Stimulated activated CD4-positive, alpha-beta T cell treated with anti-CD3 and anti-CD28 coated beads, Interleukin-1b, Interleukin-23, amount 100 ng/mL, for 1 hour (primary cell): ENCODE measurements at places on chromosomes 4 and X.

- DNase-seq, result no peak
Measured at GRCh38 chr4:25834411-25835107, 28.2 kb downstream of the SEL1L3 start.

DNA sequence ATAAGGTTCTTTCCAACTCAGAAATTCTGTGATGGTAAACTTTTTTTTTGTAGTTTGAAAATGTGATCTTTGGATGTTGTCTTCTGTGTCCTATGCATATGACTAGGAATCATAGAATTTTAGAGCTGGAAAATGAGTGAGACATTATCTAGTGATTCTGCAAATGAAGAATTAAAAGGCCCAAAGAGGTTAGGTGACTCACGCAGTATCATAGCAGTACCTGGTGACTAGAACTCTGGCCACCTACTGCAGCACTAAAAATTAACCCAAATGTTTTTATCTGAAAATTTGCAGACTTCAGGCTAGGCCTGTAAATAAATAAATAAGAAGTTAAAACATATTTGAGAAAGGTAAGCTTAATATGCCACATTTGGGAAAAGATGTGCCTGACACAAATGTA, 52.8 kb downstream of the NFKB1 start:
- no peak for DNase-seq

GRCh38 chr4:170804930-170805329, 715.2 kb upstream of the AADAT start:
- DNase-seq, result no peak

DNA sequence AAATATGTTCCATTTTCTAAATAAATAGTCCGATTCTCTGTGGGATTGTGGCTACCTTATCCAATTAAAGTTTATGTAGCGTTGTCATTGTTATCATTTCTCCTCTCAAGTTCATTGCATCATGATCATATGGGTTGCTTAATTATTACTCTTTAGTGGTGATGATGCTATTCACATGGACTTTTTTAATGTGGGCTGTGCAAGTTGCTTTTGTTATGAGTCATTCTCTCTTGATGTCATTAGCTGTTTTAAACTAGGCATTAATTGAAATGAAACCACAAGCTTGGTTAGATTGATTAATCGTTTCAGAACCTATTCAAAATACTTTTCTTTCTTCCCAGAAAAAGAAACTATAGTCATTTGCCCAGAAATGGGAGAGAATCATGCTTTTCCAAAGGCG, 38.2 kb downstream of the NHS start:
- DNase-seq, result no peak

DNA sequence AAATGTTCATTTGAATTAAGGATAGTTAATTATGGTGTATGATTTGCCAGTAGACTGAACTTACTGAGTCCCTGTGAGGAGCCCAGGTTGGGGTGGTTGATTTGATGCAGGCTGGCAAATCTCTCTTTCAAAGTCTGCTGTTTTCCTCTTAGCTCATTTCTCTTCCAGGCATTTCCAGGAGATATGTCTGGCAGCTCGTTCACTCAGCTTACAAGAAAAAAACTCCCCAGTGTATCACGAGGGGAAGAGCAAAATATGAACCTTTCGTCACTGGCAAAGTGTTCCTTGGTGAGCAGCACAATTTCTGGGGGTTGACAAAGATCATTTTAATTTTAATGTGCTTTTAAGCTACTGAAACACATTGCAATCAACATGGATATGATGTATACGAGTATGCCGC, 244.2 kb downstream of the CBLL2 start:
- no peak for DNase-seq

GRCh38 chr4:140952717-140953116, 180.6 kb downstream of the RNF150 start:
- DNase-seq, result no peak

GRCh38 chr4:46081674-46082073, 42.2 kb downstream of the GABRG1 start:
- DNase-seq, result no peak

- no peak for DNase-seq
Measured at GRCh38 chrX:148609515-148610327, 109.3 kb downstream of the AFF2 start.

- no peak for DNase-seq
Measured at GRCh38 chr4:114034189-114034588, 54.7 kb upstream of the ARSJ start.

- no peak for DNase-seq
Measured at GRCh38 chr4:76665153-76665552, 230.1 kb downstream of the SHROOM3 start.

DNA sequence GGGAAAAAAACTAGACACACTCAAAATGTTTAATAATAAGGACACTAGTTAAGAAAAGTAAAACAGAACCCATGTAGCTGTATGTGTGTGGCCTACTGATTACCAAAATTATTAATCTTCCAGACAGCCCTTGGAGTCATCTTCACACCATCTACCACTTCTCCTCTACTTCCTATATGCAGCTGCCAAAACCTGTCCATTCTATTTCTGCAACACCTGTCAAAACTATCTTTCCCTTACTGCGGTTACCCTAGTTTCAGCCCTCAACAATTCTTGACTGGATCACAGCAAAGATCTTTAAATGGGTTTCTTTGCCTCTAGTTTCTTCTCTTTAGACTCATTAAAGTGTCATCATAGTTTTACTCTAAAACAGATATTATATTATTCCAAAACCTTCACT, 72.6 kb downstream of the GPR82 start:
- DNase-seq, result no peak

DNA sequence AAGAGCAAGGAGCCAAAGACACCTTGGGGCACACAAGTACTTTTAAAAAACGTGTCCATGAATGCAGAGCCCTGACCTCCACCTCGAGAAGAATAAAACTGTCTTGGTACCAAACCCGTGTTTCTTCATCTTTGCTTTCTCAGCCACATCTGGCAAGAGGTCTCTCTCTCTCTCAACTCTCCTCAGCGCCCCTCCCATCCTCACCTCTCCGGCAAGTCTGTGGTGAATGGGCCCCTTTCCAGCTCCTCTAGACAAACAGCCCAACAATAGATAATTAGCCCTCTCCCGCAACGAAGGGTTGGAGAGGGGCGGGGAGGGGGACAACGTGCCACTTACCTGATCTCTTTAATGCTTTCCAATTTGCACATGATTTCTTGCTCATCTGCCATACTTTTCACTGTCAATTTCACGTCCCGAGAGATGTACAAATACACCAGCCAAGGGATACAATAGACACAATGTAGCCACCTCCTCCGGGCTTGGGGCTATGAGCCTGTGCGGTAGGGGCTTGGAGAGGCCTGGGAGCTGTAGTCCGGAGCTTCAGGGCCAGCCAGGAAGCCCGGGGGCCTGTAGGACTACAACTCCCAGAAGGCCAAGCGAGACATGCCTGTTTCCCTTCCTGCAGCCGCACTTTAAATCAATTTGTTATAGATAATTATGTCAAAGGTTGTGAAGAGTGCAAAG, at the start of gene ZC4H2:
ZC4H2 (minus strand) TSS at position 462 of the 684 bp plus-strand sequence; CDS start at position 389, 73 bp downstream.
- peak; percentile 38 for DNase-seq

- no peak for DNase-seq
Measured at GRCh38 chr4:38092701-38093100, 132.5 kb downstream of the PTTG2 start.

- DNase-seq, result no peak
Measured at GRCh38 chr4:124322234-124323065, 390.1 kb downstream of the ANKRD50 start.

DNA sequence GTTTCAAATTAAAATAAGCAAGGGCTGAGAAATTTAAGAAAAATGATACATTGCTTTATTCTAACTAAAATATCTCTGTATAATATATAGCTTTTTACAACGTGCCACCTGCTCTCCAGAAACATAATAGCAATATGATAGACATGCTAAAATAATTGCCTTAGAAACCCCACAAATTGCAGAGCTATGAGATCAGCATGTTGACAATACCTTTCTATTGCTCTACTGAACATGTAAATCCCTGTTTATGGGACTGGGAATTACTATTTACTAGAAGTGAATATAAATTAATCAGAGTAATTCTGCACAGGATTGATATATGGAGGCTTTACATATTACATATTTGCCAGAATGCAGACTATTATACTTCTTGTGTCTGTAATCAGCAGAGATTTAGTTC, 1831.1 kb upstream of the IGFBP7 start:
- no peak for DNase-seq

DNA sequence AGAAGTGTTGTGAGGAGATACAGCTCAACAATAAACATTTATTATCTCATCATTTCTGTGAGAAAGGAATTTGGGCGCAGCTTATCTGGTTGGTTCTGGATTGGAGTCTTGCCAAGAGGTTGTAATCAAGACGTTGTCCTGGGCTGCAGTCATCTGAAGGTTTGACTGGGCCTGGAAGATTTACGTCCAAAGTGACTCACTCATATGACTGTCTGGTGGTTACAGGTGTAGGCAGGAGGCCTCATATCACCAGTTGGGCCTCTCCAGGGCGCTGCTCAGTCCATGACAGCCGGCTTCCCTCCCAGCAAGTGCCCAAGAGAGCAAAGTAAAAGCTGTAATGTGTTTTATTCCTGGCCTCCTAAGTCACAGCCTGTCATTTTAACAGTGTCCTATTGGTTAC, 106.3 kb downstream of the USP46 start:
- DNase-seq, result no peak

DNA sequence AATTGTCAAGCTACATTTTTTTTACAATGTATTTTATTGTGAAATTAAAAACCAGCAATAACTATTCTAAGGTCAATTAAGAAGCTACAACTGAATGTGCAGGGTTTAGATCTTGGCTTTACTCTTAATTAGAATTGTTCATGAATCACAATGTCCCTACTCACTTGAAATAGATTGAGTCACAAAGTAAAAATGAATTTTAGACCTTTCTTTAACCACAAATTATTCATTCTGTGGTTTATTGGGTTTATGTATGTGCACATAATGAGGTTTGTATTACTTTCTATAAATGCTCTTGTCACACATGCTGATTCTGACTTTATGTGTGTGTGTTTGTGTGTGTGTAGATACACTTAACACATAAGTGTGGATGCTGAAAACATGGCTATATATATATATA, 647.0 kb upstream of the AADAT start:
- no peak for DNase-seq

- no peak for DNase-seq
Measured at GRCh38 chr4:17275836-17276235, 236.1 kb downstream of the QDPR start.

DNA sequence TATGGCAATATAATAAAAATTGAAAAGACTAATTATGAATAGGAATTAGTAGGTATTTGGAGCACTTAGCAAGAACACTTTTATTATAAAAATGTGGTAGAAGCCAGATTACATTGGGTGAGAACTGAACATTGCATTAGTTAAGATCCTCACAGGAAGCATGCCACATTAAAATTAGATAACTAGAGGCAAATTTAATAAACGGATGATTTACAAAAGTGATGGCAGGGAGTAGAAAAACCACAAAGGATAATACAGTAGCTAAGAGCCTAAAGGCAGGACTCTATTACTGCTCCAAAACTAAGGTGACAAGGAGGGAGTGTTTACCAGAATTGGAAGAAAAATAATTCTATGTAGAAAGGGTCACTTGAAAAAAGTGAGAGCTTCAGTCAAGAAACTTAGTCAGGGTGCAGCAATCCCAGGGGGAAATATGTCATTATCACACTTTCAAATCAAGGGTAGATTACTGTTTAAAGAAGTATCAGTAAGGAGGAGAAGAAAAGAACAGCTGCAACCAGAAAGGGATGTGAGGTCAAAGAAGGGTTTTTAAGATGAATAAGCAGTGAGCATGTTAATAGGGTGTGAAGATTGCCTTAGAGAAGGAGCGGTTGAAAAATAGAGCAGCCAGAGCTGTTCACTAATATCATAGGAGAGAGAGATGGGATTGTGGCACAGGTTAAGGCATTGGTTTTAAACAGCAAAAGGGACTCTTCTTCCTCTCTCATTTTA, 84.6 kb downstream of the NDST4 start:
- DNase-seq, result no peak

DNA sequence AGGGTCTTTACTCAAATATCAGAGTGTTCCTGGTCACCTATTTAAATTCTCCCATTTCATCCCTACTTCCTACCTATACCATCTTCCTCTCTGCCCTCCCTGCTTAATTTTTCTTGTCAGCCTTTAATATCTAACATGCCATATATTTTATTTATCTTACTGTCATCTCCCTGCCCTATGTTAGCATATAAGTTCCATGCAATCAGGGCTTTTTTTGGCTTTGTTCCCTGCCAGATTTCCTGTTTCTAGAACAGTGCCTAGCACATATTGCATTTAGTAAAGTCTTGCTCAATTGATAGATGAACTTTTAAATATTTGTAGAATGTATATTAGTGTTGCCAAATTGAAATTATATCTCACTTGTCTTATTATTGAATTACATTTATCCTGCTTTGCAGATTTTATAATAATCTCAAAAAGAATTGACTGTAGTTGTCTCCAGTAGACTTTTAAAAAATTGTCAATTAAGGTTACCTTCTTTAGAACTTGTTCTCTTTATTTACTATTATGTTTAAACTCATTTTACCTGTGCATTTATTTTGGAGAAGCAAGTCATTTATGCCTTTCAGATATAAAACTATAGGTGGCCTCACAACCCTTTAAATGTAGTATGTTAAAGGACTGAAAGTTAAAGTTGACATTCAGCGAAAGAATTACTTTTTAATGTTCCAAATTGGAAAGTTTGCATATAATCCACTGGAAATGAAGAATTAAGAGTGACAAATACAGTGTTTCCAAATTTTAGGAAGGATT, 108.2 kb upstream of the BMPR1B start:
- DNase-seq, result no peak

- DNase-seq, result no peak
Measured at GRCh38 chr4:101086801-101087586, 260.3 kb downstream of the PPP3CA start.

DNA sequence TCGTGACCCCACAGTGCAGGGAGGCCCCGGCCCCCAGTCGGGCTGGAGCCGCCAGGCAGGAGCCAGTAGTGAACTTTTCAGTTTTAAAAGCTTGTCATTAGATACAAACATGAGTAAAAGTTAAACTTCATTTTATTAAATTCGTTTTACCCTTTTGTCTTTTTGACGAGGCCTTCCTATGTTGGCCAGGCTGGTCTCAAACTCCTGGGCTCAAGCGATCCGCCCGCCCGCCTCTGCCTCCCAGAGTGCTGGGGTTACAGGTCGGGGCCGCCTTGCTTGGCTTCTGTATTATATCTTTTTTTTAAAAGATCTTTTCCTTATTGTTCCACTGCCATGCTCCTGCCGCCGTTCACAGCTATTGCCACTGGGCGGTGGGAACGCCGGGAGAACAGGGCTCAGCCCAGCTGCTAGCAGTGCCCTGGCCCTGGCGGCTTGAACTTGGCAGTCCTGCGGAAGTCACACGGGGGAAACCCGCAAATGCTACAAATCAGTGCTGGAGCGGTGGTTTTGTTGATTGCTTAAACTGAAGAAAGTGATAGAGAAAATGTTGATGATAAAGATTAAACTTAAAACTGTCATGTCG, 968 bp upstream of the NELFA start:
- DNase-seq, result peak; percentile 17

GRCh38 chrX:12446342-12447075, 308.2 kb downstream of the FRMPD4 start:
- no peak for DNase-seq

GRCh38 chrX:16138108-16138427, 14.7 kb downstream of the GRPR start:
- DNase-seq, result no peak

- DNase-seq, result no peak
Measured at GRCh38 chr4:52743444-52744019, 7.7 kb downstream of the ERVMER34-1 start.
